GM19239 (cell line): ENCODE measurements at places on chromosomes 2 and 18.
A peak's percentile ranks its signal among the peaks of the same experiment; 100 is the strongest.

DNA sequence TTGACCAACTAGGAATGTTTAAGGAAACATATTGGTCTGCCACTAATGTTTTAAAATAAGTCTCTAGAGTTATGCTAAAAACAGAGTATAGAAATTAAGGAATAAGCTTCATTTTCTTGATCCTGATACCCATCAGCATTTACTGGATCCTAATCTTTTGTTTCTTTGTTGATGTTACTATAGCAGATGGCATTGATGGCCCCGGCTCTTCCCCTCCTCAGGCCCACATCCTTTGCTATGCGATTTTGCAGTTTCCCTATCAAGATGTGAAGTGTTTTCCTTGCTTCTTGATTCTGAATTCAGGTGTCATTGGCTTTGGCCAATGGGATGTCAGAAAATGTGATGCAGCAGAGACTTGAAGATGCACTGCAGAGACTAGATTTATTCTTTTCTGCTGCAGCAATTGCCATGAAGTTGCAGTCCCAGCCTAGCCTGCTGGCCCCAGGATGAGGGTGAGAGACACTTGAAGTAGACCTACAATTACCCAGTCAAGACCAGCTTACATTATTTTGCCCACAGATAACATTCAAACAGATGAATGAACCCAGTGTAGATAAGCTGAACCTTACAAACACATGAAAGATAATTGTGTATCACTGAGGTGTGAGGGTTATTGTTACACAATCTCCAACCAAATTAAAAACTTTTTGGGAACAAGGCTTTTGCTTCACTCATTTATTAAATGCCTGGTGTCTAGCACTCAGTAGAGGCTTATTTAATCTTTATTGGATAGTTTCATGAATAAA lies 115.2 kb upstream of the ITGA4 start:
- no peak for DNase-seq

- DNase-seq, result no peak
Observed at GRCh38 chr18:45974088-45974536, 7.0 kb upstream of the EPG5 start.

DNA sequence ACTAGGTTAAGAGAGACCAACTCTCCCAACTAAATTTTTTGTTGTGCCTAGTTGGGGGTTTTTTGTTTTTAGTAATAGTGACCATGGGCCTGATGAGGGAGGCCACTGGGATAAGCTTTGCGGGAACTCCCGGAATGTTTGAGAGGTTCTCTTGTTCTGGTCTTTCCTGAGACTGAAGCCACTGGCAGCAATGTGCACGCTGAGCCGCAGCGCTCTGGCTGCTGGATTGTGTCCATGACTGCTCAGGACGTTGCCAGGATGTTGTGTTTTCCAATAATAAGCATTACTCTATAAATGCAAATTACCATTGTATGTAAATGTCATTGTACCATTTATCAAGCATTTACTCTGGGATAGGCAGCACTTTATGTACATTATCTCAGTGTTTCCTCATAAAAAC lies 126.1 kb downstream of the GALNT1 start:
- DNase-seq, result no peak

DNA sequence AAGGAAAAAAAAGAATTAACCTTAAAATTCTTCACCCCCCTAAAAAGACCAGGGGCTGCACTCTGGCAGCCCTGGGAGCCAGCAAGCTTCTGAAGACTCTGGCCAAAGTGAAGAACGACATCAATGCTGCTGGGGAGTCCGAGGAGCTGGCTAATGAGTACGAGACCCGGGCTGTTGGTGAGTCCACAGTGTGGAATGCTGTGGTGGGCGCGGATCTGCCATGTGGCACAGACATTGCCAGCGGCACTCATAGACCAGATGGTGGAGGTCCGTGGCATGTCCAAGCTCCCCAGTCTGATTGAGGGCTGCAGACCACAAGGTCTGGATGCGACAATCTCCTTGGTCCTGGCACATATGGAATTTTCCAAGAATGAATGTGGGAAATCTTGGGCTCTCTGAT lies 47.4 kb downstream of the TRPM8 start:
- DNase-seq, result no peak

- peak; percentile 17 for DNase-seq
Observed at GRCh38 chr2:128797937-128798336, 479.3 kb upstream of the HS6ST1 start.

DNA sequence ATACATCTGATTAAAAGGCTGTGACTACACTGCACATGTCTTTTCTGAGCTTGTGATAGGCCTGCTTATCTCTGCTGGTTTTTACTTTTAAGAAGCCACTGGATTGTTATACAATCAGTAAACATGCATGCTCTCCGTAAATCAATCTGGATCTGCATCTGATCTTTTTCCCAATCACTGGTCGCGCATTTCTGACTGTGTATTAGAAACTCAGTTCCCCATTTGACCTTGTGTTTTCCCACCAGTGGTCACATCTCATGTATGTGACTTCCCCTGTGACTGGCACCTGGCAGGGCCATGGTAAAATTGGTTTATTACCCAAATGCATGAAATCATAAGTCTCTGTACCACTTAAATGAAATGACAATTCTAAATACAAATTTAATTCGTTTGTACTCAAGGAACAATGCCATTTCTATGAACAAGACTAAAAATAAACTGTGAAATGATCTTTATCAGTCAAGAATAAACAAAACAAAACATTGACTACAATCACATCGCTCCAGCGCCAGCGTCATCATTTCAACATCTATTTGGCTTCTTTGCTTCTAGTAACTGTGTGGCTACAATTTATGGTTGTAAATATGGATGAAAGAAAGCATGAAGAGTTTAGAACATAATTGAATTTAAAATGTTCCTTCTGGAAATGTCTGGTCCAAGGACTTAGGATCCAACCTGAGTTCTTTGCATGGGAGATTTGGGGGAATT lies 396.6 kb upstream of the TRIB2 start:
- DNase-seq, result no peak

GRCh38 chr2:226154610-226155009 lies 645.0 kb downstream of the IRS1 start:
- no peak for DNase-seq

GRCh38 chr2:226875438-226876225 lies 39.8 kb downstream of the RHBDD1 start:
- no peak for DNase-seq
